ENCODE measurements at places on chromosomes 6 and 20.

DNA sequence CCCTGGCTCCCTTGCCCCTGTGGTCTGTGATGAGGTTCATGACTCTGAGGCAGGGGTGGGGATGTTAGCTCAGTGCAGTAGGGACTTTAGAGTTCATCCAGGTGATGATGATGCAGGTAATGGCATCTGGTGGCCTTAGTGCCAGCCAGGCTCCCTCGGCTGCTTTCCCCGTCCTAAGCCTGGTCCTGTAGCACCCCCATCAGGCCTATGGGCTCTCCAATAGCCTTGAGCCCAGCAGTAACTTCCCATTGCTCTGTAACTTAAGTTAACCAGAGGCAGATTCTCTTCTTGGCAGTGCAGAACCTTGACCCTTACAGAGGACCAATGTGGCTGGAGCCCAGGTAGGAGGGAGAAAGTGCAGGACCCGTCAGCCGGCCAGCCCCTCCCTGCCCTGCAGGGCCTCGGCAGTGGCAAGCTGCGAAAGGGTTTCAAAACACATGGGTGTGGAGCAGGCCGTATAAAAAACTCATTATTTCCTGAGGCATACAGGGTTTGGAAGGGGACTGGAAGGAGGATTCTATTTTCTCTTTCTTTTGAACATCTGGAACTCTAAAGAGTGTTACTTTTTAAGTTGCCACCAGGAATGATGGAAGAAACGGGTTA, 406.9 kb downstream of the CDH26 start:
- no peak for DNase-seq

- no peak for DNase-seq
Observed at GRCh38 chr6:147029923-147030322, 174.3 kb upstream of the STXBP5 start.

- DNase-seq = no peak
Observed at GRCh38 chr6:128855581-128856085, 27.3 kb upstream of the LAMA2 start.

DNA sequence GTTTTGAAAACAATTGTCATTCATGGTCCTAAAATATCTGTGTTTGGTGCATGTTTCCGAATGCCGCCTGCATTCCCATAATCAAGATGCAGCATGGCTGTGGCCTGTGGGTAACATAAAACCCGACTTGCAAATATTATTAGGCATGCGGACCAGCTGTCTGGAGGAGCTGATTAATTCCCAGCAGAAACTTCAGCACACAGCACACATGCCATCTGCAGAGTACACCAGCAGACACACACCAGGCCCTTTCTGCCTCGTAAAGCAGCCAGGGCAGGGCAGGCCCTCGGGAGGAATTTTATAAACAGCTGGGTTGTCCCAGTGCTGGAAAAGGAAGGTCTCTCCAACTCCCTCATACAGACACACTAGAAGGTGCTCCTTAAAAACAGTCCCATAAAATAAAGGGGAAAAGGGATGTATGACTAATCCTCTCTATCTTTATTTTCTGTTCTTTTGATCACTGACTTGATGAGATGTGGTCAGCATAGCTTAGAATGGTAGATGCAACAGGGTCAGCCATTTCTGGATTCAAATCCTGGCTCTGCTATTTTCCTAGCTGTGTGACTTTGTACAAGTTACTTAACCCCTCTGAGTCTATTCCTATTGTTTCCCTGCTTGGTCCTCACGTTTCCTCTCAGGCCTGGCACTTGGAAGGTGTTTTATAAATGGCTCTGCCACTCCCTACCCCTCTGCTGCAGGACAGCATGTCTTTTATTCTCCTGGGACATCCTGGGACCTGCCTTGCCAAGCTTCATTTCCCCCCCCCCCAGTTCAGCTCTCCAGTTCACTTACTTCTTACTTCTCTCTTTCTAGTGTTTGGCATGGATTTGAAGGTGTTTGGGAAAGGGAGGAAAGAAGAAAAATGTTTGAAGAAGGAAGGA, 85.9 kb upstream of the TRAF3IP2 start:
- DNase-seq = no peak

- DNase-seq = no peak
Observed at GRCh38 chr6:67560068-67560467, 1075.0 kb upstream of the ADGRB3 start.

DNA sequence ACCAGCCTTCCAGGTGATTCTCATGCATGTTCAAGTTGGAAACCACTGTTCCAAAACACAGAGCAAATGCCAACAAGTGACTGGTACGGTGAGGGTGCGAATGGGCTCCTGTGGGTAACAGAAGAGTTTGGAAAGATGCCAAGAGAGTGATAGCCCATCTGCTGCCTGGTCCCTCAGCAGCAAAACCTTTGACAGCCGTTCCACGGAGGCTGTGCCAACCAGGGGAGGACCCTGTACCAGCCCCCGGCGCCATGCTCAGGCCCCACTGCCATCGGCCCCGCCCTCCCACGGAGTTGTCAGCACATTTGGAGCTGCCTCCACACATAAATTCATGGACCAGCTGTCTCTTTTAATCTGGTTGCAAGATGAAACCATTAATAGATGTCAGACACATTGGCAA, 4.4 kb upstream of the PTPRT start:
- DNase-seq = no peak

DNA sequence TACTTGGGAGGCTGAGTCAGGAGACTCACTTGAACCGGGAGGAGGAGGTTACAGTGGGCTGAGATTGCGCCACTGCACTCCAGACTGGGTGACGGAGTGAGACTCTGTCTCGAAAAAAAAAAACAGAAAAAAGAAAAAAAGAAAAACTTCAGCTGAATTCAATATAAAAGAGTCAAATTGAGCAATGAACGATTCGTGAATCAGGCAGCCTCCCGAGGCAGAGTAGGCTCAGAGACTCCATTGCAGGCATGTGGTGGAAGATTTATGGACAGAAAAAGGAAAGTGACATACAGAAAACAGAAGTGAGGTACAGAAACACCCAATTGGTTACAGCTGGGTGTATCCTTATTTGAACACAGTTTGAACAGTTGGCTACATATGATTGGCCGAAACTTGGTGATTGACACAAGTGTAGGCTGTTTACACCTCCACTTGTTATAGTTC, 56.3 kb downstream of the HLA-DPB1 start:
- no peak for DNase-seq

GRCh38 chr6:117272891-117273290, 7.5 kb downstream of the VGLL2 start:
- no peak for DNase-seq

DNA sequence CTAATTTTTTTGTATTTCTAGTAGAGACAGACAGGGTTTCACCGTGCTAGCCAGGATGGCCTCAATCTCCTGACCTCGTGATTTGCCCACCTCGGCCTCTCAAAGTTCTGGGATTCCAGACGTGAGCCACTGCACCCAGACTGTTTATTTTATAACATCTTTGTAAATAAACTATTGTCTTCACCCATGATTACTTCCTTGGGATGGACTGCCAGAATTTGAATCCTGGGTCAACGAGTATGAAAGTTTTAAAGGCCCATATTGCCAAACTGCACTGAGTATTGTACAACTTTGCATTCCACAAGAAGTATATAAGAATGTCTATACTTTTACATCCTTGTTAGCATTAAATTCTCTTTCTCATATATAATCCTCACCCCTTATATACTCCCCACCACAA, 38.6 kb downstream of the ZHX3 start:
- DNase-seq = no peak

GRCh38 chr6:39335780-39336545, 13.5 kb upstream of the KCNK16 start:
- DNase-seq = no peak

GRCh38 chr6:166330612-166331011, 11.7 kb downstream of the SFT2D1 start:
- DNase-seq = peak; percentile 61

DNA sequence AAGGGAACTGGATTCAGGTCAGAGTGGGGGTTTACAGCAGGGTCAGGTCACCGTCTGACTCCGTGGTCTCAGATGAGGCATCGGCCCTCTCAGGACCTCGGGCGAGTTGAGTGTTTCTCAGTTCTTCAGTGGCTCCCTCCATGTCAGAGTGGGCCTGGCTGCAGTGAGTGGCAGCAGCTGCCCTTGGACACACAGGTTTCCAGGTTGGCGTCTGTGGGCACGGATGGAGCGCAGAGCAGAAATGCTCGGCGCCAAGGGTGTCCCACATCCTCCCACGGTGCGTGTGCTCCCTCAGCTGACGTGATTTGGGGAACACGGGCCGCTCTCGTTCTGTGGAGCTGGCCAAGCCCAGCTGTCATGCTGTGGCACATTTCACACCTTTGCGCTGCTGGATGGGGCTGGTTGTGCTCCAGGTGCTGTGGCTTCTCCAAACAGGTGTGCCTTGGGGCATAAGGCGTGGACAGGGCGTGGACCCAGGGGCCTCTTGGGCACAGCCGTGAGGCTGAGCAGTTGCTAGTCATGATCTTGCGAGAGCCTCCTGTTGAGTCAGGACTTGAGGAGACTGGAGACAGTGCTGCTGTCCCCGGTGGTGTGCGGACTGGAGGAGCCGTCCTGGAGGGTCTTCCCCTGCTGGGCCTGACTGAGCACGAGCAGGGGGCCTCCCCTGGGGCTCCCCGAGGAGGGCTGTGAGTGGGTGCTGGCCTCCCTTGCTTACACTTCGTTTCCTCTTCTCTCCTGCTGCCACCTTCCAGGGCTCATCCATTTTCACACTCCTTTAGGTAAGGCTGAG, 9.5 kb upstream of the DNAJC5 start:
- no peak for DNase-seq

DNA sequence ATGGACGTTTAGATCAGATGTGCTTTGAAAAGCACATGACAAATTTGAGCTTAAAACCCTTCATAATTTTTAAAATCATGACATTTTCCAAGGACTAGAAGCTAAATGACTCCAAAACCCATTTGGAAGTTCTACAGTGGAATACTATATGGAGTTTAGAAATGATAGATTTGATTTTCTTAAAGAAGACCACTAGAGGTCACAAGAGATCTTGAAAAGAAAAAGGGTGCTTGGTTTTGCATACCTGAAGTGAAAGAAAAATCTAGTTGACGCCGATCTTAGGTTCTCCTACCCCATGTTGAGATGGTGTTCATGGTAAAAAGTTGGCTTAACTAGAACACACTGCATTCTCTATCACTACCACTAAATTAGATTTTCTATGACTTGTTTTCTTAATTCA, 31.5 kb downstream of the CFAP61 start:
- DNase-seq = no peak

DNA sequence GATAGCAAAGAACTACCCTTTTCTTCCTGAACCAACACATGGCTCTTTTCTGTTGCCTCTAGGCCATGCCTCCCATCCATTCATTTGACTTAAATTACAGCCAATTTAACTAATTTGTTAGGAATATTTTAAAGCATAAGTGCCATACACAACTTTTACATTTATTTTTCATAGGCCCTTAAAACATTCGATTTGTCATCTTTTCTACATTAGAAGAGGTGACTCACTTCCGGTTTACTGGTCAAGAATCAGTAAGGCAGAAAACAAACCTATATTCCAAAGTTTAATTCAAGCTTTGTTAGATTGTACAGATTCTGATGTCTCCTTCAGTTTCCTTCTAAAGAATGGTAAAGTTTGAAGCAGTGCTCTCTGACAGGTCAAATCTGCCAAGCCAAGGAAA, 344.3 kb downstream of the SAMD5 start:
- DNase-seq = no peak

DNA sequence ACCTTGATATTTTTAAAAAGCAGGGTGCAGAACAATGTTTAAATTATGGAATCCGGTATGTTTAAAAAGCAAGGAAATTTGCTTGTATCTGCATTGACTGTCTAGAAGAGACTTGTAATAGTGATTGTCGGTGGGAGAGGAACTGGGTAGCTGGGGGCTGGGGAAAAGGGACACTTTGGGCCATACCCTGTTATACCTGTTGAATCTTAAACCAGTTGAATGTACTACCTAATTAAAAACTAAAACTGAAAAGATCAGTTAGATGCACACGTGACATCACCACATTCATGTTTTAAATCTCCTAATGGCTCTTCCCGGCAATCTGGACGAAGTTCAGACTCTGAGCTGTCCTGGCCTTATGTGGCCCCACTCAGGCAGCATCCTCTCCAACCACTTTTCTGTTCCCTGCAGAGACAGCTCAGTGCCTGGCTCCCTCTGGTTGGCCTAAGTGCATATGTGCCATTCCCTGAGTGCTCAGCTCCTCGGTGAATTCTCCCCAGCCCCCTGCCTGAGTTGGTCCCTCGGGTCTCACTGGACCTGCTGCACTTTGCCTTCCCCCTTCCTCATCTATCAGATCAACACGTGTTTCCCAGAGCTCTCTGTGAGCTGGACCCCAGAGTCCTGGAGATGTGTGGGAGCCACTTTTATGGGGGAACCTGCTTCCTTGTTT, 36.3 kb downstream of the SLC52A3 start:
- DNase-seq = no peak

DNA sequence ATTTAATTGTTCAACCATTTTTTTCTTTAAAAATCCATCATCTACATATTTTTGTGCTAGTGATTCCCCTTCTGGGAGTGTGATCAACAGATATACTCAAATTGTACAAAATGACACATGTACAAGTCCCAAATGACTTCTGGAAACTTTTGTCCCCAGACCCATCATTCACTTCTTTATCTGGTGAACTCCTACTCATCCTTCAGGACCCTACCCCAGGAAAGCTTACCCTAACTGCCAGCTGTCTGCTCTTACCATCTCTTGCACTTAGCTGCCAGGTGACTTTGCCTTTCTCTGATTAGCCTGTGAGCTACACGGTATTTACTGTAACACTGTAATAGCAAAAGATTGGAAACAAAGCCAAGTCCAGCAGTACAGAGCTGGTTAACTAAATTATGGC, 55.3 kb downstream of the JPH2 start:
- DNase-seq = no peak

- no peak for DNase-seq
Observed at GRCh38 chr6:148413321-148414091, 70.9 kb downstream of the SASH1 start.

DNA sequence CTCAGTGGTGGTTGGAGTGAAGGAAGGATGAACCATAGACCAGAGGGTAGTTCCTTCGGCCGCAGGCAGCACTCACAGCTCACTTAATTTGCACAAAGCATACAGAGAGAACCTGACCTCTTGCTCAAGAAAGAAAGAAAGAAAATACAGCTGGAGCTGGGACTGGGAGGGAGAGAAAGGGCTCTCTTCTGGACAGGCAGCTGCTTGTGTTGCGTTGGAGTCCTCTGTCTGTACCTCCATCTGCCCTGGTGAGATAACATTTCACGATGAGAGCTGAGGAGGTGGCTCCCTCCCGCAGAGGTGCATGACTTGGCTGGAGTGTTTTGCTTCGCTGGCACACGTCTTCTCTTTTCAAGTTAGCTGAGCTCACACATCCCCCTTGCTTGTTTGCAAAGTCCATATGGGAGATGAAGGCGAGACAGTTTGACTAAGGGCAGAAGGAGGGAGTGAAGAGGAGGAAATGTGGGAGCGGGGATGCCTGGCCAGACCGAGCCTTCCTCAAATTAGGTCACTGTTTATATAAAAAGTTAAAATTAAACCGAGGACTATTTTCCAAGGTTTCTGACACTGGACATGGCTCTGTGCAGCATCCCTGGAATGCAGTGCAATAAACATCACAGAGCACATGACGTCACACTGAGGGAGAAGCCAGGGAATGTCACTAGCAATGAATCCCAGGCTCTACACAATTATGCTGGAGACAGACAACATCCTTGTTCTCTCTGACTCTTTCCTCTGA, 359.4 kb downstream of the CD83 start:
- no peak for DNase-seq

- no peak for DNase-seq
Observed at GRCh38 chr6:158596861-158597260, 37.0 kb downstream of the TMEM181 start.
